Heart left ventricle (tissue), 16 donors: ENCODE measurements at places on chromosomes 1 and 21. TPM values are rescaled to one million over a fixed set of nuclear protein-coding genes. Genes with fewer than 3 reads are reported as not detected.

DNA sequence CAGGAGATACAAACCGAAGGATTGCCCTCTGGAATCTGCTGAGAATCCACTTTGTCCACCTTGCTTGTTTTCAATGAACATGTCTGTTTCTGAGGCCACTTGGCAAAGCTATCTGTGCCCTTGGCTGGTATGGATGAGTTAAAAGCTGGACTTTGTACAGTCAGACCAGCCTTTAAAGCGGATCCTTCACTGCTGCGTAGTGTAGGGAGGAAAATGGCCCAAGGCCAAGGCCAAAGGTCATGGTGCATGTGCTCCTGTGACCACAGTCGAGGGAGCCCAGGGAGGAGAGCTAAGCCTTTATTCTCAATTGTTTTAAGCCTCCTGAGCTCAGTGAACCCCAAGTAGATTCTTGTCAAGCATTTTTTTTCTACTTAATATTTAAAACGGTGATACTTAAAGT is 37.0 kb downstream of the KCNJ15 start:
- no peaks in the 10 kb centered on the region for H3K36me3 ChIP-seq
- no peak overlapping the region for H3K27ac ChIP-seq
- no peak overlapping the region for H3K4me3 ChIP-seq
- H3K4me1 ChIP-seq: peaks cover 47% of the 10 kb centered on the region

Gene LEMD1
- not detected for total RNA-seq

Gene STPG1
- 4.8 TPM for total RNA-seq

GRCh38 chr1:158199849-158200248 is 19.2 kb downstream of the CD1D start:
- H3K27ac ChIP-seq: no peak overlapping the region
- H3K4me3 ChIP-seq: no peak overlapping the region
- H3K36me3 ChIP-seq: no peaks in the 10 kb centered on the region
- no peaks in the 10 kb centered on the region for H3K4me1 ChIP-seq

Gene TNFRSF9
- total RNA-seq: not detected

Gene HLX
- 5.6 TPM for total RNA-seq

- DNase-seq: no peak
- no peaks in the 10 kb centered on the region for H3K27me3 ChIP-seq
- H3K36me3 ChIP-seq: no peaks in the 10 kb centered on the region
- no peak overlapping the region for H3K4me3 ChIP-seq
- no peak overlapping the region for H3K27ac ChIP-seq
Observed at GRCh38 chr21:35195232-35195631, 146.1 kb upstream of the RUNX1 start.

Gene HES5
- total RNA-seq: 0.45 TPM

- no peak overlapping the region for H3K4me3 ChIP-seq
- H3K4me1 ChIP-seq: peaks cover 4% of the 10 kb centered on the region
- DNase-seq: no peak
- no peaks in the 10 kb centered on the region for H3K27me3 ChIP-seq
- H3K36me3 ChIP-seq: peaks cover 3% of the 10 kb centered on the region
Observed at GRCh38 chr1:9766759-9767442, 56.9 kb downstream of the CLSTN1 start.

Gene FMO5
- total RNA-seq: 0.75 TPM

- H3K27me3 ChIP-seq: no peaks in the 10 kb centered on the region
- no peaks in the 10 kb centered on the region for H3K4me1 ChIP-seq
- DNase-seq: no peak
- H3K27ac ChIP-seq: no peak overlapping the region
- no peaks in the 10 kb centered on the region for H3K36me3 ChIP-seq
- H3K4me3 ChIP-seq: no peak overlapping the region
Observed at GRCh38 chr21:27173053-27173452, 206.2 kb upstream of the ADAMTS5 start.

DNA sequence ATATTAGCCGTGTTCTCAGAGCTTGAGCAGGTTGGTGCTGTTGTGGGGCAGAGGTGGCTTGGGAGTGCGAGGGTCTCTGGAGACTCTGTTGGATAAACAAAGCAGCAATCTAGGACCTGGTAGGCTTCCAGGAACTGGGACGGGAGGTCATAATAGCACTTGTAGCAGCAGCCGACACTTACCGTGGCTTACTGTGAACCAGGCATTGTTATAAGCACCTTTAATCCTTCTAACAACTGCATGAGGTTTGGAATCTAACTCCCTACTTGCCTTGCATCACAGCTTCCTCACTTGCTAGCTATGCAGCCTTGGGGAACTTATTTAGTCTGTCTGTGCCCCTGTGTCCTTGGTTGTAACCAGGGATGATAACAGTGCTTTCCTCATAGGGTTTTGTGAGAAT is 94.9 kb downstream of the NAV1 start:
- peaks cover 86% of the 10 kb centered on the region for H3K4me1 ChIP-seq
- H3K27ac ChIP-seq: peak overlapping the region; percentile 81
- H3K36me3 ChIP-seq: no peaks in the 10 kb centered on the region
- H3K4me3 ChIP-seq: no peak overlapping the region
- peak; percentile 37 for DNase-seq
- H3K27me3 ChIP-seq: no peaks in the 10 kb centered on the region

- no peaks in the 10 kb centered on the region for H3K27me3 ChIP-seq
- no peaks in the 10 kb centered on the region for H3K36me3 ChIP-seq
- no peak for DNase-seq
- H3K27ac ChIP-seq: no peak overlapping the region
- peaks cover 3% of the 10 kb centered on the region for H3K4me1 ChIP-seq
Observed at GRCh38 chr1:59094001-59094400, 202.9 kb upstream of the FGGY start.

Gene SLC26A9
- total RNA-seq: 5.8 TPM

Gene SYT6
- total RNA-seq: not detected

Gene AMY1C
- total RNA-seq: not detected

DNA sequence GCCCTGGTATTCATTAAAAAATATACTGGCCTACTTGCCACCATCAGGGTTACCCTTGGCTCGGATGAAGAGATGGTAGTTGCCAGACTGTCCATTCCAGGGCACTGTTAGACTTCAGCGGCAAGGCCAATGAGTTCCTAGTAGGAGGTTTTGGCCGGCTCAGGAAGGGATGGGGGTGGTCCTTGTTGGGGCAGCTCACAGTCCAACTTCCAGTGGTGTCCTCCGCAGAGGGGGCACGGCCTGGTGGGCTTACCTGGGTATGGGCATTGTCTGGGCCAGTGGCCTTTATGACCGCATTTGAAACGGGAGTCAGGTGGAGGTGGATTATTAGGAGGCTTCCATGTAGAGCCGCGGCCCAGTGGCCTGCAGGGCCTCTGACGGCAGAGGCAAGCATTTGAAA is 139.1 kb upstream of the ETV3 start:
- H3K36me3 ChIP-seq: no peaks in the 10 kb centered on the region
- no peak overlapping the region for H3K27ac ChIP-seq
- H3K27me3 ChIP-seq: peaks cover 12% of the 10 kb centered on the region
- DNase-seq: no peak

Gene HCN3
- total RNA-seq: 1.3 TPM

GRCh38 chr1:20276485-20277159 is 14.1 kb upstream of the VWA5B1 start:
- no peaks in the 10 kb centered on the region for H3K36me3 ChIP-seq
- no peaks in the 10 kb centered on the region for H3K27me3 ChIP-seq
- no peak overlapping the region for H3K4me3 ChIP-seq
- DNase-seq: no peak

Gene LRRC39
- 123 TPM for total RNA-seq

GRCh38 chr1:174262349-174263241 is 103.3 kb downstream of the RABGAP1L start:
- no peak for DNase-seq
- H3K27ac ChIP-seq: no peak overlapping the region
- no peak overlapping the region for H3K4me3 ChIP-seq
- no peaks in the 10 kb centered on the region for H3K36me3 ChIP-seq
- H3K4me1 ChIP-seq: peaks cover 28% of the 10 kb centered on the region
- H3K27me3 ChIP-seq: no peaks in the 10 kb centered on the region

Gene FCRL2
- not detected for total RNA-seq

Gene TTC24
- not detected for total RNA-seq

DNA sequence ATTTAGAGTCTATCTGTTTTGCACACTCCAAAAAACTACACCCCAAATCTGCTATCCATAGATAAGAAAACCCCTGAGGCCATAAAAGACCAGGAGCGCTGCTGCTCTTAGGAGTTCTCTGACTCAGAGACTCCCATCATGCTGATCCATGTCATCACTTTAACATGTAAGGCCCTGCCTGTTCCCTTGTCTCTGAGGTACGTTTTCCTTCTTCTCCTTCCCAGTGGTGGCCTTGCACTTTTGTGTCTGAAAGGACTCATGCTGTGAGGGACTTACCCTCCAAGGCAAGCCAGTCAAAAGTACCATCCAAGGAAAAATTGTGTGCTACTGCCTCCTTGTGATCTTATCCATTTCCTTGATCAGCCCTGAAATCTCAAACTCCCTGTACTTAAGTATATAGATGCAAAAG is 427.4 kb upstream of the NCAM2 start:
- no peak overlapping the region for H3K4me3 ChIP-seq
- H3K36me3 ChIP-seq: no peaks in the 10 kb centered on the region
- DNase-seq: no peak
- no peaks in the 10 kb centered on the region for H3K4me1 ChIP-seq

Gene ATP1A4
- not detected for total RNA-seq

Gene LRRC53
- total RNA-seq: not detected

Gene S100A7
- not detected for total RNA-seq

- no peak for DNase-seq
- peaks cover 7% of the 10 kb centered on the region for H3K36me3 ChIP-seq
- no peaks in the 10 kb centered on the region for H3K27me3 ChIP-seq
- H3K4me1 ChIP-seq: no peaks in the 10 kb centered on the region
- H3K27ac ChIP-seq: peak overlapping the region; percentile 72
Observed at GRCh38 chr1:220804202-220804586, 17.5 kb downstream of the MTARC1 start.

Gene CD52
- total RNA-seq: 3.1 TPM

Gene C1orf141
- not detected for total RNA-seq

Gene TTC22
- 0.40 TPM for total RNA-seq

- no peak overlapping the region for H3K27ac ChIP-seq
- H3K4me3 ChIP-seq: no peak overlapping the region
- H3K4me1 ChIP-seq: no peaks in the 10 kb centered on the region
- H3K36me3 ChIP-seq: no peaks in the 10 kb centered on the region
- DNase-seq: no peak
- no peaks in the 10 kb centered on the region for H3K27me3 ChIP-seq
Observed at GRCh38 chr1:23514111-23514679, 16.8 kb downstream of the E2F2 start.

DNA sequence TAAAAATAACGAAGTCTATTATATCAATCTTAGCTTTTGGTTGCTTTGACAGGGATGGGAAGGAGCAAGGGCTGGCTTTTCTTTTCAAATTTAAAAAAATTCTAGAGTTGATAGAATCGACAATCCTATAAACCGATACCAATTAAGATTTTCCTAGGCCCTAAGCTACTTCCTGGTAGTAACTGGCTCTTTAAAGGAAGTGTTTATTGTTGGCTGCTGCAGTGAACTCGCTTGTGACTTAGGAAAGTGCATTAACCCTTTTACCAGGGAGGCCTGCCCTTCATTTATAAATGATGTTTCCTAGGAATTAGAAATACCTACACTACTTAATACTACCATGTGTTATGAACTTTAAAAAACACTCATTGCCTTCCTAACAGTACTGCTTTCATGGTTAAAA is 33.2 kb downstream of the ATP5PF start:
- no peaks in the 10 kb centered on the region for H3K27me3 ChIP-seq
- DNase-seq: no peak
- H3K4me3 ChIP-seq: no peak overlapping the region
- no peaks in the 10 kb centered on the region for H3K4me1 ChIP-seq

GRCh38 chr1:201411292-201411691 is 10.2 kb downstream of the TNNI1 start:
- no peaks in the 10 kb centered on the region for H3K36me3 ChIP-seq
- no peak overlapping the region for H3K27ac ChIP-seq
- peaks cover 4% of the 10 kb centered on the region for H3K4me1 ChIP-seq
- no peak overlapping the region for H3K4me3 ChIP-seq
- DNase-seq: no peak
- no peaks in the 10 kb centered on the region for H3K27me3 ChIP-seq

Gene TRIM45
- 9.0 TPM for total RNA-seq

- DNase-seq: no peak
- H3K27me3 ChIP-seq: no peaks in the 10 kb centered on the region
- H3K36me3 ChIP-seq: peaks cover 98% of the 10 kb centered on the region
- H3K4me3 ChIP-seq: no peak overlapping the region
Observed at GRCh38 chr1:220189750-220190347, 82.4 kb downstream of the RAB3GAP2 start.

DNA sequence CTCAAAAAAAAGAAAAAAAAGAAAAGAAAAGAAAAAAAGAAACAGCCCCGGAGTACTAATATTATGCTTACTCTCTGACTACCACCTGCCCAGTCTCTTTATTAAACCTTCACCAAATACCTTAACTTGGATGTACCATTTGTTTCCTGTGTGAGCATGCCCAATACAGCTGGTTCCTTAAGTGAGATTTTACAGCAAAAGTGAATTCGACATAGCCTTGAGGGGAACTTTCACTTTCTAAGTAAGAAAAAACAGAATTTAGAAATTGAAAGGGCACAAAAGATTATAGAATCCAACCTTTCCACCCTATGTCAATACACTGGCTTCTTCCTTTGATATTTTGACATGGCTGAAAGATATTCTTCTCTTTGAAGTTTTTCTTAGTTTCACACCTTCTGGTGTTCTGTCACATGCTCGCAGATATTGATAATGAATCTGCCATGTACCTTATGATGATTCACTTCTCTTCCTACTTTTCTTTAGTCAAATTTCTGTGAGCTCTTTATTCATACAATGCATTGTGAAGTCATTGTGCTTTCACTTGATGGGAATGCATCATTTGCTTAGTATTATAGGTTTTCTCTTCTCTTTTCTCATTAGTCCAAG is 5.2 kb upstream of the GIPC2 start:
- no peaks in the 10 kb centered on the region for H3K36me3 ChIP-seq
- no peak for DNase-seq
- no peak overlapping the region for H3K27ac ChIP-seq
- no peaks in the 10 kb centered on the region for H3K4me1 ChIP-seq

GRCh38 chr1:216794586-216794985 is 71.4 kb upstream of the ESRRG start:
- H3K4me1 ChIP-seq: no peaks in the 10 kb centered on the region
- H3K27ac ChIP-seq: no peak overlapping the region
- H3K4me3 ChIP-seq: no peak overlapping the region
- no peaks in the 10 kb centered on the region for H3K27me3 ChIP-seq

DNA sequence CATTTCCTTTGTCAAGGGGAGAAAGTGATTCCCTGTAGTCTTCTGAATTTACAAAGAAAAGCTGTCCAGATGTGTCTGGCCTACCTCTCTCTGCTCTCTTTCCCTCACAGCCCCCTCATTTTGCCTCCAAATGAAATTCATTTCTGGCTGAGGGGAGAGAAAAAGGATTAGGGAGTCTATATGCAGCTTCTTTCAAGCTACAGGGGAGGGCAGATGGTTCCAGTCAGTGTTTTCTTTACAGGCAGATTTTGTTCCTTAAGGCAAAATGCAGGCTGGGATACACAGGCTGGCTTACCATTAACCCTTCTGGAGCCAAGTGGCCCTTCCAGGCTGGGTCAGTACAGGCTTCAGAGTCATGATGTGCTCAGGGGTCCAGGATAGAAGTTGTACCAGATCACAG is 198.1 kb upstream of the USP24 start:
- H3K27me3 ChIP-seq: no peaks in the 10 kb centered on the region
- no peak for DNase-seq
- no peaks in the 10 kb centered on the region for H3K36me3 ChIP-seq

Gene CLEC20A
- total RNA-seq: not detected
